ENCODE measurements at places on chromosomes 4 and X. TPM values are rescaled to one million over a fixed set of nuclear protein-coding genes. Genes with fewer than 3 reads are reported as not detected.

Gene POLN
- 0.91 TPM for polyA plus RNA-seq

Gene LAMP2
- 70.7 TPM for polyA plus RNA-seq

DNA sequence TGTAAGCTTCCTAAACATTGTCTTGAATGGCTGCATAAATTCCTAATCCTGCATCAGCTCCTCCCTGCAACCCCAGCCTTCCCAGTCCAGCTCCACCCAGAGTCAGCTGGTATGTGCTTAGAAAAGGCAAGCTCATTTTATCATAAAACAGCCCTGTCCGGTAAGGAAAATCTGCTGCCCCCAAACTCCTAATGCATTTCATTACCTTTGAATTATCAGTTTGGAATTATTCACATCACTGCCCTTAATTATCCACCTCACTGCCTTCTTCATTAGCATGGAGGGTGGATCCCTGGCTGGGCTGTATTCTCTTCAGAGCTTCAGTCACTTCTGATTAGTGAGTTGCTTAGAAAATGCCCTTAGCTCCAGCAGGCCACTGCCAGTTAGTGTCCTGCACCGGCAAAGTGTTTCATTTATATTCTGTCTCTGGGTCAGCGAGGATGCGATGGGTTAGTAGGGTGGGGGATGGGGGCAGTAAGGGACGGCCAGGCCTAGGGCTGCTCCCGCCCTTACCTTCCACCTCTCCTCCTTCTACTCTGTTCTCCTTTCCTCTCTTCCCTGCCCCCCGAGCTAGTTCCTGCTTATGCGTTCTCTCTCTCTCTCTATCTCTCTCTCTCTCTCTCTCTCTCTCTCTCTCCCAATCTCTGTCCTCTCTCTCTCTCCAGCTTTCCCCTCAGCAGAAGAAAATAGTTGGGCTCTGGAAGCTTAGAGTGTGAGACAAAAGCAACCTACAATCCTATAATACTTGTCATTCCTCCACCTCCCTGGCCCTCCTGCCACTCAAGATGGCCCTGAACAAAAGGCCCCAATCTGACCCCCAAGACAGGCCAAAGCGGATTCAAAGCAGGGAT is 174.8 kb upstream of the KLF3 start:
- DNase-seq, result no peak

DNA sequence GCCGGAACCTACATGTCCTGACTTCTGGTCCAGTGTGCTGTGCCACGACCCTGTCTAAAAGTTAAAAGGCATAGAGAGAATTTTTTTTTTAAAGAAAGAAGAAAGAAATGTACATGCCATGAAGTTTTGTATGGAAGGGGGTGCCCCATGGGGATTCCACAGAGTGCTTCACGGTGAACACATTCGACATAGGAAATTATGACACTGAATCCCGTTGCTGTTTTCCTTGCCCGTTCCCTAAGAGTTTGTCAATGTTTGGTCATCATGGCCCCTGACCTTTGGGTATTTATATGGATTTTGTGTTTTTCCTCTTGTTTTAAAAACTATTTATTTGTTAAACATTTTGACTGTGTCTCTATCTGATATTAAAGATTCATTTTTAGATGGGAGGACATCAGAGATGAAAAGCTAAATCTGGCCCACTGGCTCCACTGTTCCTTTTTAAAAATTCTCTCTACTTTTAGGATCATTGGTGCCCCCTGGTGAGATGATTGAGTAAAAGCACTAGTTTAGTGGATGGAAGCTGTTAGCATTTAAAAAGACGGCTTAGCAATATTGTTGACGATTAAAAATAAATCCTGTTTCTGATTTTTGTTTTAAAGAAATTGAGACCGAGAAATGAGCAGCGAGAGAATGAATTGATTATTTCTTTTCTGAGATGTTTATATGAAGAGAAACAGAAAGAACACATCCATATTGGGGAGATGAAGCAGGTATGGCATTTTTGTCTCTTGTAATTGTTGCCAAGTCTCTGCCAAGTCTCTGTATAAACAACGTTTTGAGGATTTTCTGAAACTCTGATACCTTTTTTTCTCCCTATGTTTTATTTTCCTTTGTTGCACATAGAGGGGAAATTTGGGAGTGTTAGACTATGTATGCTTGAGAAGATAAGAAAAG is 75.0 kb downstream of the PTTG2 start:
- no peak for DNase-seq

- DNase-seq, result no peak
Observed at GRCh38 chrX:9342561-9343051, 122.3 kb upstream of the TBL1X start.

- no peak for DNase-seq
Observed at GRCh38 chr4:148962539-148963290, 520.5 kb upstream of the NR3C2 start.

DNA sequence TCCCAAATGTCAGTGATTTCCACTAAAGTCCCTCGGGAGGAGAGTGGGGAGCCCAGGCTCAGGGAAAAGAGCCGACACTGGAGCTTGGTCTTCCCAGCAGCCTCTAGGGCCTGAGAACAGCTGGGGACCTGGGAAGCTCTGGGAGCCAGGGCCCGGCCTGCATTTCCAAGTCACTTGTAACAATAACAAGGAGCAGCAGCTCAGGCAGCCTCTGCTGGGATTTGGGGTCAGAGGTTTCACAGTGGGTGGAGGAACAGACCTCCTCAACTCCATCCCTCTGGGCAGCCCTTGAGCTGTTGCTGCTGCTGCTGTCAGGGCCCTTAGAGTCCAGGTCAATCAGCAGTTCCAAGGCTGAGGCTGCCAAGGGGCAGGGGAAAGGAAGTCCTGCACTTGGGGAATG is 11.1 kb downstream of the STARD8 start:
- DNase-seq, result no peak

GRCh38 chr4:38385093-38386004 is 278.6 kb upstream of the KLF3 start:
- DNase-seq, result no peak

- DNase-seq, result no peak
Observed at GRCh38 chr4:41323706-41324105, 67.0 kb downstream of the UCHL1 start.

DNA sequence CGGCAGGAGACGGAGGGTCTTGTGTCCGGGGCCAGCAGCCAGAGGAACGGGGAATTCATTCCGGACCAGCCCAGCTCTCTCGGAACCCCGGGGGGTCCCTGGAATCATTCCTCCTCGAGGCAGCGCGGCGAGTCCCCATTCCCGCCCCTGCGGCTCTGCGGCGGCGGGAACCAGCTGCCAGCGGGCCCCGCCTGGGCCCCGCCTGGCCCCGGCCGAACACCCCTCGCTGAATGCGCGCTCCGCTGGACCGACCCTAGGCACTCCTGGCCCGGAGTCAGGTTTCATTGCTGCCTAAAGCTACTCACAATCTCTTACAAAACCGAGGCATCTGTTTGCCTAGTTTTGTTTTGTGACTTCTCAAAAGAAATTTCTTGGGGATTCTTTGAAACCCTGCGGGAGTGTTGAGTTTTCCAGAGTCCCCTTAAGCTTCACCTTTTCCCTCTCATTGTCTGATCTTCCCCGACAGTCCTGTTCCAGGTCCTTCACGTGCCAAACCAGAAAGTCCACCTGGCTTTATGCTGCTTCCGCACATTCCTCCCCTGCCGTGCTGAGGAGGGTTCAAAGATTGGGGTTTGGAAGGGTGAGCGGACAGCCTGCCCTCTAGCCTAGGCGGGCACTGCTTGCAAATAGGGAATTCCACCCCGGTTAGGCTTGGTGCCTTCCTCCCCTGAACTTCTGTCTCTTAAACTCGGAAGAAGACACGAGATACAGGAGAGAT is 789 bp downstream of the ARHGAP10 start:
- DNase-seq, result no peak

DNA sequence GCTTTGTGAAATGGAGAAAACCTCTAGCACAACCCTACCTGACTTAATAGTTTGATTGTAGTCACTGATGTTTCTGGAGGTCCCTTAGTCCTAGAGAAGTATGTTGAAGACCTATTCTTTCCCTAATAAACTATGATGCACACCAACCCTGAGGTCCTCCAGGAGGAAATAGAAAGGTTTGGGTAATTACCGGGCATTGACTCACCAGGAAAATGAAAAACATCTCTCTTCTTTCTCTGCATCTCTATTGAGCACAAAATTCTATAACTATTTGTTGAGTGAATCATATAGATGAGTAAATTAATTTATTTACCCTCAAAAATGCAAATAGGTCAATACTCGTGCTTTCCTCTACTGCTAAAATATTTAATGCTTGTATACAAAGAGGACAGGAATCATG is 582.4 kb upstream of the FAM241A start:
- DNase-seq, result peak; percentile 13

- DNase-seq, result no peak
Observed at GRCh38 chr4:86034616-86035015, 325.2 kb downstream of the MAPK10 start.

DNA sequence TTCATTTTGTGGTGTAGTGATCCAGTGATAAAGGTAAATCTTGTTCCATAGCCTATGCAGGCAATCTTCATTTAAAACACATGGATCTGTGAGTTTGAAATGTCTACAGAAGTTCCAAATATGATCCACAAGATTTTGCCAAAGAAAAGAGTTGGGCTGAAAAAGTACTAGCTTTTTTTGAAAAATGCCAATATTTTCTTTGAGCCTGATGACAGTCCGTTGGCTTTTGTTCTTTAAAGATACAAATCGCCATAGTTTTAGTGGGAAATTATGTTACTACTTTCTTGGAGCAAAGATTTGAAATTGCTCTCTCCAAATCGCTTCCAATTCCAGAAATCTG is 71.5 kb downstream of the HPGD start:
- DNase-seq, result no peak

- no peak for DNase-seq
Observed at GRCh38 chr4:111959222-111959621, 186.0 kb upstream of the FAM241A start.

DNA sequence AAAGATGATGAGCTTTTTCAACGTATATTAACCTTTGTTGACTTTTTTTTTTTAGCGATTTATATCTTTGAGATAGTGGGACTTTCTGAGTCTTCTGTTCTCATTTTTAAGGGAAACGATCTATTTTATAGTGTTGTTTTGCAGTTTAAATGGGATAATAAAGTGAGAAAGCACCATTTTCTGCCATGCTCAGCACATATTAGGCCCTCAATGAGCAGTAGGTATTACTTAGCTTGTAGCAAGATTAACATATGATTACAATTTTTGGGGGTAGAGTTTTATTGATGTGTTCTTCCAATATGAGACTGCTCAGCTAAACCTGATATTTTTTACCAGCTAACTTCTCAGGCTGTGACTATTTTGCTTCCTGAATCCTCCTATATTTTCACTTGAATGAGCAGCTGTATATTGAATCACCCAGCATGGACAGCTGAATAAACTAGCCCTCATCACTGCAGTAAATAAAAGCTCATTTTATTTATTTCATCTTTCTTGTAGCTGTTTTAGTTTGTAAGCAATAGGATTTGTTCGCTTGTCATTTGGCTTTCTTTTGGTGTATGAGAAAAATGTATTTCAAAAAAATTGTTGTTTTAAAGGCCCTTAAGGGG is 43.7 kb downstream of the UGT8 start:
- no peak for DNase-seq

GRCh38 chrX:107171369-107172102 is 34.7 kb downstream of the NUP62CL start:
- DNase-seq, result no peak

DNA sequence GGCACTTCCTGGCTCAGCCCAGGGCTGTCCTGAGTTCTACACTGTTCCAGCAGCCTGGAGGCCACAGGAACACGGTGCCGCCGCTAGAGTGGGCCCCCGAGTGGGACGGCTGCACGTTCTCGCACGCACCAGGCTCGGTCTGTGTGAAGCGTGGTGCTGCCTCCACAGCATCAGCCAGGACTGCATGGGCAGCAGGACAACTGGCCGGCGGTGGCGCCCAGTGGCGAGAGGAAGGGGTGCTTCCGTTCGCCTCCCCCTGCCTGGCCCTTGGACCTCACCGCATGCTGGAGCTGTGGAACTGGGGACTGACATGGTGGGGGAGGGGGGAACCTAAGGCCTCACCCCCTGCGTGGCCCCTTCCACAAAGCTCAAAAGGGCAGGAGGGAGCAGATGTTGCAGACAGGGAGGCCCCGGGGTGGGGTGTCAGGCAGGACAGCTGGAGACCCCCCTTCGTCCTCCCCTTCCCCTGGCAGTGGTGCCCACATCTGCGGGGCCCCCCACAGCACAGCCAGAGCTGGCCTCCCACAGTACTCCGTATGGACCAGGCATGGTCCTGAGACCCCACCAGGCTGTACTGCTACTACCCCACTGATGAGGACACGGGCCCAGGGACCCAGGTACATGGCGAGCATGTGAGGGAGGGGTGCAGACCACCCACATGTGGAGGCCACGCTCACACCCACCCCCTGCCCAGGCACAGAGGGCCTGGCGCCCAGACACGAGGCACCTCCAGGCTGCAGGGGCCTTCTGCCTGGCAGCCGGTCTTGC is 58.5 kb downstream of the ACOX3 start:
- no peak for DNase-seq
